ENCODE measurements at places on chromosomes 7 and 10.

DNA sequence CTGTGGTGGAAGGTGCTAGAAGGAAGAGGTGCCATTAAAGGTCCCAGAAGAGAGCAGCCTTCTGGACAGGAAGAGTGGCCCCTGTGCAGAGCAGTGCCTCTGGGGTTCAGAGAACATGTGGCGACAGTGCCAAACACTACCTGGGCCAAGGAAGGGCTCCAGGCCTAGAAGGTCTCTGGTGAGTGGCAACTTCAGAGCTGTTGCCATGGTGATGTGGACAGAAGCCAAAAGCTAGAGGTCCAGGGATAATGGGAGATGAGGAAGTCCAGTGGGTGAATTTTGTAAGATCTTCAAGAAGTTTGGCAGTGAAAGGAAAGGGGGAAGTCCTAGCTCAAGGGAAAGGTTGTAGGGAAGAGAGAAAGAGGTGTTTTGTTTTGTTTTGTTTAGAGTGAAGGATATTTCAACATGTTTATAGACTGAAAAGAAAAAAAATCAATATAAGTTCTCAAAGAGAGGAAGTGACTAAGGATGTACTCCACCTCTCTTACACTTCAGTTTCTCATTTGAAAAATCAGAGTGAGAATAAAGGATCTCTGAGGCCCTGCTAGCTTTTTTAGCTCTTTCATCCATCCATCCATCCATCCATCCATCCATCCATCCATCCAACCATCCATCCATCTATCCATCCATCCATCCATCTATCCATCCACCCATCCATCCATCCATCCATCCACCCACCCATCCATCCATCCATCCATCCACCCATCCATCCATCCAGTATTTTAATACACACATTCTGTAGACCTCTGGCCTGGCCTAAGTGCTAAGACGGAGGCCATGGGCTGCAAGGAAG, 77.1 kb upstream of the DUSP5 start:
- no peak for DNase-seq

GRCh38 chr10:61899997-61900828, 1.3 kb upstream of the ARID5B start:
- peak; percentile 63 for DNase-seq

GRCh38 chr7:78265071-78265470, 466.5 kb downstream of the PHTF2 start:
- no peak for DNase-seq

DNA sequence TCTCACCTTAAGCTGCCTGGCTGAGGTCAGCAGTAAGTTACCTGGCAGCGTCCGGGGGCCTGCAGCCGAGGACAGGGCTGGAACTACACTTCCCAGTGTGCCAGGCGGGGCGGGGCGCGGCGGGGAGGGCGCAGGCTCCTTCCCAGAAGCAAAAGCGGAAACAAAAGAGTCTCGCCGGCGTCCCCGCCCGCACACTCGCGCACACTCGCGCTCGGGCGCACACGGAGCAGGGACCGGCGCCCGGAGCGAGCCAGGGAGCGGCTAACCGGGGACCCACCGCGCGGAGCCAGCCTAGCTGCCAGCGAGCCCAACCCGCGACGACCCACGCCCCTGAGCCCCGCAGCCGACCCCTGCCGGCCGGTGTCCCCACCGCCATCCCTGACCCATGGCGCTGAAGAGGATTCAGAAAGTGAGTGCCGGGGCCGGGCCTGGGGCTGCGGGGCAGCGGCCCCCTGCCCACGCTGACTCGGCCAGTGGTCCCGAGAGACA, at the start of gene UBE2D1:
Gene UBE2D1 (plus strand): TSS at position 190 of the 489 bp plus-strand sequence. CDS start 196 bp downstream, at position 386.
- peak; percentile 86 for DNase-seq

DNA sequence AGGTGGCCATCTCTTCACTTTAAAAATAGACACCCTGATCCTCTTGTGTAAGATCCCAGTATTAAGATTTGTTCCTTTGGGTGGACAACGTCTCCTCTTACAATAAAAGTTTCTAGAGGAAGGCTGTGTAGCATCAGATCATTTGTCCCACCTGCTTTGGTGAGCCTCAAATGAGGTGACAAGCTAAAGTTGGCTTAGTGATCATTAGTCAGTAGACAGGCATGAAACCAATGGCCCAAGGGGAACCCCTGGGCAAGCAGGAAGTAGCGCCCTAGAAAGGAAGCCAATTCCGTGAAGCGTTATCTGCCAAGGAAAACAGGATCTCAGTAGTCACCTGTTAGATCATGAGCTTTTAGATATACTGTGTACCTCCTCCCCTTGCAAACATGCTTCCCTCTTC, 66.8 kb downstream of the PCGF5 start:
- DNase-seq = no peak

DNA sequence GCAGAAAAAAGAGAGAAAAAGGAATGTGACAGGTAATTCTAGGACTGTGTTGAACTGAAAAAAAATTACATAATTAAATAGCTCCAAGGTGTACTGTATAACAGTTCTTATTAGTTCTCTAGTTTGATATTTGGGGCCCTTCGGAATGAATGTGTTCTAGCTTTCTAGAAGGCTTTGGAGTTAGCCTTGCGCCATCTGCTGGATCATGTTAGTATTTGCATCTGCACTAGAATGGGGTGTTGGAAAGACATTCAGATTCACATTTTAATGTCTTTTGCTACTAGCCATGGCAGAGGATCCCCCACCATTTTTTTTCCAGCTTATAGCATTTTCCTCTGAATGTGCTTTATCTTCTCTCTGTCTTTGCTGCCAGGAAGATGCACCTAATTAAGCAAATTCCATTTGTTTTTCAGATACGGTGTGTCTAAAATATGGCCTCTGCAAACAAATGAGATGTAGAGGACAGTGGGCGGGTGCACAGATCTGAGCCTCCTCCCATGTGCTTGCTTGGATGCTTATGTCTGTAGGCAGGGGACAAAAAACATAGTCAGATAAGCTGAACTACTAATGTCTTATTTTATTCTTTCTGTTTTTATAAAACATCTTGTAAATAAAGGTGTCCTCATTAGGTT, 238.5 kb downstream of the PHF14 start:
- DNase-seq = peak; percentile 35

GRCh38 chr7:50556247-50556991, 8.8 kb downstream of the DDC start:
- DNase-seq = no peak

- DNase-seq = no peak
These were observed 54.1 kb downstream of the HK1 start for GRCh38 chr10:69332278-69333010.

DNA sequence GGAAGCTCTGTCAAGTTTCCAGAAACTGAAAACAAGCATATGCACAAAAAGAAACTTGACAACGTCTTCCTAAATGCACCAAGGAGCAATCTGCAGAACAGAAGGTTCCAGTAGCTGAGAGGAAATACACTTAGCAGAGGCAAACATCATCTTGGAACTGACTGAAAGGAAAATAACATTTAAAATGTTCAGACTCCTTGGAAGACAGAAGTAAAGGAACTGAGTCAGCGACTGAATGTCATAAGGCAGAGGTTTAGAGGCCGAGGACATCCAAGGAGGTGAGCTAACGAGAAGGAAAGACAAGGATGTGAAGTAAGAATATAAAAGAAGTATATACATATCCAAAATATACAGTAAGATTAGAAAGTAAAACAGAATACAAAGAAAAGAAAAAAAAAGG, 24.1 kb downstream of the SEMA3D start:
- DNase-seq = no peak

- no peak for DNase-seq
These were observed 217.7 kb upstream of the FZD1 start for GRCh38 chr7:91046322-91047089.

- no peak for DNase-seq
These were observed 85.9 kb upstream of the KMT2C start for GRCh38 chr7:152521420-152522337.

- DNase-seq = no peak
These were observed 103.3 kb upstream of the PFKP start for GRCh38 chr10:2963889-2964631.

DNA sequence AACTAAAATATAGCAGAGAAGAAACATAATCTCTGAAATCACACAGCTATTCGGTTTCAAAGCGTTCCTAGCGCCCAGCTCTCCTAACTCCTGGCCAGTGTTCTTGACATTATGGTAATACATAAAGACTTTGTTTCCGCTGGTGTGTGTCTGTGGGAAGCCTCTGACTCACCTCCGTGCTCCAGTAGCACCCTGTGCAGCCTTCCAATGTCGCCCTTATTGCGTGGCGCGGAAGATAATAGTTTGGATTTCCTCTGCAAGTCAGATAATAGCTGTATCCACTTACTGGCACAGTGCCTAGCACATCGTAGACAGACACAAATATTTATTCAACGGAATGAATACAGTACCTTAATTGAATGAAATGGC, 570 bp downstream of the BMS1 start:
- DNase-seq = peak; percentile 23

DNA sequence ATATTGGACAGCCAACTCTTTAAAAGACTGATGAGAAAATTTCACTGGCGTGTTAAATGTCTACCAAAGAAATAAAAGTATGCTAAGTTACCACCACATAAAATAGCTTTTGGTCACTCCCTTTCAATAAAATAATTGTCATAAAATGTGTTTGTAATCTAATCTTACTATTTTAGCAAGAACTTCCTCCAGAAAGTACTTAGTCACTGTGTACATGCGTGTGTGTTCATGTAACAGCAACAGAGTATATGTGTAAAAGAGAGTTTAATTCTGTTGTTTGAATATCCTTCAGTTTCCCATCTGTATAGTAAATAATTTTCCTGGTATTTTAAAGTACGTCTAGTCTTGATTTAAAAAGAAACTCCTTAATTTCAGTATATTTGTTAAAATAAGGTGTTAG, 35.0 kb upstream of the WASL start:
- DNase-seq = no peak

DNA sequence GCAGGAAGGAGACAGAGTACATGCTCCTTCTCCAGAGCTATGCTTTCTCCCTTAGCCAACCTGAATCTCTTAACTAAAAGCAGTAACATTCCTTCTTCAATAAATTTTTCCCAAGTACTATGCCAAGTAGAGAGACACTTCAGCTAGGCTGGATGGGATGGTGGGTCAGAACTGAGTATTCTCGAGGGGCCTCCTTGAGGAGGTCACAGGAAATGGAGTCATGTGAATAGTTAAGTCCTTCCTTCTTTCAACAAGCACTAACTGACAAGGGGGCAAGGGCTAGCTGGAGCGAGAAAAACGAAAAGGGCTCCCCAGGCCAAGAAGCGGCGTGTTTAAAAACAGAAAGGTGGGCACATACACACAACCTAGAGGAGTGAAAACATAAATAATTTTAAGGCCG, 5.5 kb downstream of the RSU1 start:
- DNase-seq = no peak

- DNase-seq = no peak
These were observed 83.9 kb downstream of the TCF7L2 start for GRCh38 chr10:113033991-113034390.

GRCh38 chr10:71978476-71978875, 14.3 kb downstream of the CHST3 start:
- DNase-seq = no peak

DNA sequence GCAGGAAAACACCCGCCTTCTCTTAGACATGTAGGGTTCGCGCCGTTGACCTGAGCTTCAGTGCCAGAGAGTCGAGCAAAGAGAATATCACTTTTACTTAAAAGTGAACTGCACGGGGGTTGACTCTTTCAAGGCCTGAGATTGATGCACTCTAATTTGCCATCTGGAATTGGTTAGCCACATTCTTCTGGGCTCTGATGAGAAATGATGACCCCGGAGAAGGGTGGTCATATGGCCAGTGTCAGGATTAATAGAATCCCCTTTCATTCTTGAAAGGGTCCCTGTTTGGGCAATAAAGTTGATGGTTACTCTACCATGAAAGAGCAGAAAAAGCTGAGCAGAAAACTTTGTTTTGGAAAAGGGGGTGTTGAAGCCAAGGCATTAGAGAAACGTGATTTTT, 31.2 kb downstream of the GRK5 start:
- DNase-seq = no peak

GRCh38 chr7:46233585-46234329, 312.7 kb upstream of the IGFBP3 start:
- DNase-seq = no peak

DNA sequence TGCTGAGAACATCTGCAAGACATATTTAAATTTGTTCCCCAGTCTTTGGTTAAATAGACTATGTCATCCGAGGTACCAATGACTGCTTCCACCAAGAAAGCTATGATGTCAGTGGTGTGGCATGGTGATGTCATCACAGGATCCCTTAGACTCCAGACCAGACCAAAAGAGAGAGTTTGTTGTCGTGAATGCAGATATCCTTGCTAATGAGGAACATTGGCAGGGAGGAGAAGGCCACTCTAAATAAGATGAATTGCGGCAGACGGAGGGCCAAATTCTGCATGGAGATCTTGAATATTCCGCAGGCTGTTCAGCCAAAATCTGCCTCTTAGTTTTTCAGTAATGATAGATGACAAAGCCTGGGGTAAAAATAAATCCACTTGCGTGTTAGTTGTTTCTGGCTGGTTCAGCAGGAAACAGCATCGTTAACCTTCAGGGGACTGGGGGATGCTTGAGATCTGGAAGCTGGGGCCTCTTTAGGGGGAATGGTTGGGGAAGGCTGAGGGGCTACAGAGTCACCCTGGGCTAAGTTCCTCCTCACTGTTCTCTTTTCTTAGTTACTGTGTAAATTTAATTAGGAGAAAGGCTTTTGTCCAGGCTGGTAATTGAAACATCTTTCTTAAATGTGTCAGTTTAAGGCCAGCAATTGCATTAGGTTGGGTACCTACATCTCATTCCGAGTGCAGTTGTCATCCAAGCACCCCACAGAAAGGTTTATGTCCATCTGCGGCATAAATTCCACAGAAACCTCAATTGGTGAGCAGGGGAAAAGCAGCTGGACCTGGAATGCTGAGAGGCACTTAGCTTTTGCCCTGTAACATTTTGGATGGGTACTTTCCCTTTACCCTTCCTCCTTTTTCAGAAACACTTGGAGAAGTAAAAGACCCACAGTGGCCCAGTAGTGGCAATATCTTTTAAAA, 11.6 kb upstream of the CAMK1D start:
- no peak for DNase-seq

GRCh38 chr7:23239698-23240097, 6.9 kb upstream of the GPNMB start:
- no peak for DNase-seq

GRCh38 chr10:119852822-119853221, 19.8 kb downstream of the MCMBP start:
- no peak for DNase-seq

DNA sequence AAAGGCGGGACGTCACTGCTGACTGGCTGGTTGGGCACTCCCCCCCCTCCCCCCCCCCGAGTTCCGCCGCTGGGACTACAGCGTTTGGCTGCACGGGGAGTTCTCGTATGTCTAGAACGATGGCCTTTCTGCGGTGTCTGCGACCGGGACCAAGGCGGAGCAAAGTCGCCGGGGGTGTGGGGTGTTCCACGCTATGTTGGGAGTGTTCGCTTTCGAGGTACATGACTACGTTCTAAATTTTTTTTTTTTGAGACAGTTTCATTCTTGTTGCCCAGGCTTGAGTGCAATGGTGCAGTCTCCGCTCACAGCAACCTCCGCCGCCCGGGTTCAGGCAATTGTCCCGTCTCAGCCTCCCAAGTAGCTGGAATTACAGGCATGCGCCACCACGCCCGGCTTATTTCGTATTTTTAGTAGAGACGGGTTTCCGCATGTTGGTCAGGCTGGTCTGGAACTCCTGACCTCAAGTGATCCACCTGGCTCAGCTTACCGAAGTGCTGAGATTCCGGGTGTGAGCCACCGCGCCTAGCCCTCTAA, 573 bp upstream of the IDI1 start:
- DNase-seq = no peak

- DNase-seq = no peak
These were observed 59.9 kb downstream of the CH25H start for GRCh38 chr10:89147256-89147655.

GRCh38 chr10:88245974-88246511, 337.1 kb downstream of the RNLS start:
- DNase-seq = no peak

GRCh38 chr7:140734096-140734495, 37.6 kb downstream of the NDUFB2 start:
- no peak for DNase-seq

All from activated naive CD4-positive, alpha-beta T cell treated with Interleukin-2 at 50 U/mL for 16 hours (primary cell).